ENCODE measurements at places on chromosomes 16 and 17.

- DNase-seq = no peak
Observed at GRCh38 chr17:83018658-83019193, 60.7 kb upstream of the METRNL start.

- no peak for DNase-seq
Observed at GRCh38 chr17:60606036-60606435, 6.0 kb downstream of the PPM1D start.

DNA sequence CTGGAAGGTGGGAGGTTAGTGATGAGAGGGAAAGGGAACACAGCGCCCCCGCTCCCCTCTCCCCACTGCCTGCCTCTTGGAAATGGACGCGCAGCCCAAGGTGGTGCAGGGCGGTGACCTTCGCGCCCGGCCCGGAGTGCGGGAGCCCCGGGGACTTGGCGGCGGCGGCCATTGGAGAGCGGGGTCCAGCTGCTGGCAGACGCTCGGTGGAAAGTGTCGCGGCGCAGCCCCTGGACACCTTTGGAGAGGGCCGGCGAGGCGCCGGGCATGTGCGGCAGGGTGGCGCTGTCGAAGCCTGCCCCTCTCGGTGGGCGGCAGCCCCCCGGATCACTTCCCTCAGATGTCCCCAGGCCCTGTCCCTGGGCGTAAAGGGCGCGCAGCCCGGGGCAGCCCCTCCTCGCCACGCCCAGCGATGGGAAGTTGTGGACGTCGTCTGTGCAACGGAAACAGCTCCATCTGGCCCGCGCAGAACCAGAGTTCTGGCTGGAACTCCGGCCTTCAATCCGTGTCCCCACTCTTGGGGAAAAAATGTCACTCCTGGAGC is 16.7 kb downstream of the SALL1 start:
- DNase-seq = no peak

DNA sequence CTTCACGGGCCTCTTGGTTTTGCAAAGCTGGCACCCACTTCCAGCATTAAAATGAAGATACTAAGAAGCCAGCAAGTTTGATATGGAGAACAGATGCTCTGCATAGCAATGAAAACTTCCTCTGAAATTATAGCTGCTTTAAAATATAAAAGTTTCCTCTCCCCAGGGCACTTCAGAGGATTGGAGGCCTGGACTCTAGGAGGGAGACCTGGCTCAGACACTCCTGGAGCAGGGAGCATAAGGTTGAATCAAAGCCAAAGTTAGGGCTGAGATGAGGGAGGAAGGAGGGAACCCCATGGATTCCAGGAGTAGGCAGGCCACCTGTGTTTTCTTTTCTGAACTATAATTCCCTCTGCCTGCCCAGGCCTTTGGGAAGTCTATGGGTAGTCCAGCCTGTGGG is 176.0 kb upstream of the RPL38 start:
- DNase-seq = no peak

DNA sequence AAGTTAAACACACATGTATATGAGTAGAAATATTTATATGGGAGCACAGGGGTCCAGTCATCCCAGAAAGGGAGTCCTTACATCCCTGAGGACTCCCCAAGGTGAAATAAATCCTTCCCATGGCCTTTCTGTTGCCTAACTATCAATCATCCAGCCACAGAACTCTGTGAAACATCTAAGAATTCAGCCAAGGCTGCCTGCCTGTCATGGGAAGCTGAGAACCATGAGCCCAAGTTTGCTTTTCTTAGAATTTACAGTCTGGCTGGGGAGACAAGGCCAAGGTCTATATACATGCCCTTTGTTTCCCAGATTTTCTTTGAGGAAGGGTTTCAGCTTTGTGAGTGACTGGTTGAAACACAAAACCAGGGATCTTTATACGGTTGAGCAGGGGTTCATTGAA is 15.8 kb downstream of the MYL4 start:
- DNase-seq = no peak

Data from K562 (cell line).